Colonic mucosa (tissue), 4 donors: ENCODE measurements at places on chromosomes 2 and 18. TPM values are rescaled to one million over a fixed set of nuclear protein-coding genes. Genes with fewer than 3 reads are reported as not detected.

DNA sequence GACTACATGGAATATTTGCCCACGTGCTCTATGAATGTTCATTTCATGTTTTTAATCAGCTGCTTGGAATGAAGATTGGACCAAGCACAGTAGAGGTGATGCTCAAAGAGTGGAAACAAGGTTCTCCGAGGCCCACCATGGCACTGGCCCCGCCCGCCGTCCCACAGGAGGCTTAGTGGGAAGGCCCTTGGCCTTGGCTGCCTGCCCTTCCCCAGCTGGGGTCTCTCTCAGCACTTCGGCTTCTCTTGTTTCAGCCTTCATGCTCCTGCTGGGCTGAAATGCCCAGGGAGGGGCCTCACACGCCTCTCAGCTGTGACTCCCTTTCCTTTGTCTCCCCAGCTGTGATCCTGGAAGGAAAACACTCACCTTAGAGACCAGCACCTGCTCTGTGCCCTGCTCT is 833.2 kb downstream of the GALR1 start:
- no peak for DNase-seq

The EFHD1 gene
- 3.4 TPM for total RNA-seq

The NEDD4L gene
- total RNA-seq: 149 TPM

DNA sequence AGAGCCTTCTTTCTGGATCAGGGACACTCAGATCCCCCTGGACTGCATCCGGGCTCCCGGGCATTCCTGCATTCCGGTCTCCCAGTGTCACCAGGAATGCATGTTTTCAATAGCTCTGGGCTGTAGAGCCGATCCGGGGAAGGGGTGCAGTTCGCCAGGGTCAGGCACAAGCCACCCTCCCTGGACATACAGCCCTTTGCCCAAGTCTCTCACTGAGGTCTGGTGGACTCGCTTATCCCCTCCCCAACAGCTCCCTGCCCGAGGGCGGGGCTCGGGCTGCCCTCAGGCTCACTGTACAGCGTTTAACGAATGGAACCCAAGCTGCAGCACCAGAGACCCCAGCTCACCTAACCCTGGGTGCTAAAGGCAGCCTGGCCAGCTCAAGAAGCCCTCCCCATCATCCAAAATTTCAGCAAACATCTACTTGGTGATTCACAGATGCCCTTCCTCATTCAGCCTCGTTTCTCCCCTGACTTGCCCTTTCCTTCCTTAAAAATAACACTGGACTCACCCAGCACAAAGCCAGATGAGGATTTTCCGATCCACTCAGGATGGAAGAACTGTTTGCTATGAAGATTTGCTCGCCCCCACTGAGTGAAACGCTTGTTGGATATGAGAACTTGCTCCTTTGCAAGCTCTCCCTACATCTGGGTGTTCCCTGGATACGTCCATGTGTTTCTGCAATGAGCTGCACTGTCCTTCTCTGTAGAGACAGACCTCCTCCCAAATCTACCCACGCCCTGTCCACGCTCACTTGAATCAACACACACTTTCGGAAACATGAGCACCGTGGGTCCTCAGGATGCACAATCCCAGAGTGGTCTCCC is 58.1 kb downstream of the PXDN start:
- DNase-seq: no peak

- no peak for DNase-seq
Measured at GRCh38 chr2:42060028-42060427, 12.2 kb downstream of the PKDCC start.

- DNase-seq: no peak
Measured at GRCh38 chr2:162029287-162029901, 44.6 kb downstream of the DPP4 start.

GRCh38 chr2:85137156-85137555 is 4.0 kb downstream of the TCF7L1 start:
- DNase-seq: no peak

DNA sequence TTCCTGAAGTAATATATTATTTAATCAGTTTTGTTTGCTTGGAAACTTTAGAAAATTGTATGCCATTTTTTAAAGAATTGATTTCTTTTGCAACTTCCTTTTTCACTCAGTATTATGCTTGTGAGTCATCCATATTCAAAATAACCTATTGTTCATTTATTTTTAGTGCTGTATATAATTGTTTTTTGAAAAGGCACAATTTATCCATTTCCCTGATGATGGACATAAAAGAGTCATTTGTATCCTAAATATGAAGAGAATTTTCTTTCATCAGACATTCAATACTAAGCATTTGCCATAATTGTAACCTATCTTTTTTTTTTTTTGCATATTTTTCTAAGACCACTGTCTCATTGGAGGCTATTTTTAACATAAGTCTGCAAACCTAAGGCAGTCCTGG is 134.1 kb upstream of the SERPINE2 start:
- no peak for DNase-seq

The AAMP gene
- total RNA-seq: 137 TPM

The DYNAP gene
- not detected for total RNA-seq

The DSC1 gene
- total RNA-seq: 0.05 TPM

The GPR17 gene
- total RNA-seq: 0.20 TPM

The LONRF2 gene
- 1.7 TPM for total RNA-seq

The RGPD3 gene
- 0.11 TPM for total RNA-seq

The GPR55 gene
- total RNA-seq: 1.0 TPM

The RBM43 gene
- total RNA-seq: 3.8 TPM

The CNTNAP5 gene
- total RNA-seq: not detected

DNA sequence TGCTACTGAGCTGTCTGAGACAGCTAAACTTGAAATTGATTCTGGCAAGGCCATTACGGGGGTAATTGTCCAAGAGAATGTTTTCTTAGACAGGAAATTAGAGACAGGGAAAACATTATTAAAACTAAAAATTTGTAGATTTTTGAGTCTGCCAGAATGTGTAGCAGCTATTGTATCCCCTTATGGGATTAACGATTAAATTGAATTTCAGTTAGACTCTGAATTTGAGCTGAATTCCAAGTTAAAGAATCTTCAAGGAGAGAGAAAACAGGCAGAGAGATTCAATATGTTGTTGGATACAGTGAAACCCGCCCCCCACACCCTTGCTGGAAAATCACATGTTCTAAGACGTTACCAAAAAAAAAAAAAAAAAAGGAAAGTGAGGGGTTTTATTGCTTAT is 32.7 kb upstream of the CCDC68 start:
- no peak for DNase-seq

DNA sequence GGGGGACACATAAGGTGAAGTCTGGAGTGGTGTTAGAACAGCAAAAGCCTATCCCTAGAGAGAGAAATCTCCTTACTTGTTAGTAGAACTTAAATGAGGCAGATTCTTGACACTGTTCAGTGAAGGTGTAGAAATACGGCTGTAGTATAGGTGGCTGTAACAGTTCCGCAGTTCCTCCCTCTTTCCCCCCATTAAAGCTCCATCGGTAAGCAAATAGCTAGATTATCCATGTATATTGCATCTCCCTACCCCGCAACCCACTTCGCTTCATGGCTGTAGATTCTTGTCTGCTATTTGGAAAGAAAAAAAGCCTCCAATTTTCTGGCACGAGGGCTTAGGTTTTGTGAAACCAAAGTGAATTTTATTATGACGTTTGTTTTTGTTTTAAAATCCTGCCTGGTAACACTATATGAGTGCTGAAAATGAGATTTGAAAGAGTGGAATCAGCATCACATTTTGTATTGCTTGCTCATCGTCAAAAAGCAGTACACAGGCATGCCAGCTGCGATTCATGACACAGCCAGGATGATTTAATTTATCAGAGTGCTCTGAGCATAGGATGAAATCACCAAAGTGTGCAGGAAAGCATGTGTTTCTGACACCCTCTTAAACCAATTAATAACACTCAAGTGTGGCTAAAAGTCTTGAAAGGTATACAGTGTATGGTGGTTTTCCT is 1.4 kb downstream of the FAM171B start:
- DNase-seq: no peak

DNA sequence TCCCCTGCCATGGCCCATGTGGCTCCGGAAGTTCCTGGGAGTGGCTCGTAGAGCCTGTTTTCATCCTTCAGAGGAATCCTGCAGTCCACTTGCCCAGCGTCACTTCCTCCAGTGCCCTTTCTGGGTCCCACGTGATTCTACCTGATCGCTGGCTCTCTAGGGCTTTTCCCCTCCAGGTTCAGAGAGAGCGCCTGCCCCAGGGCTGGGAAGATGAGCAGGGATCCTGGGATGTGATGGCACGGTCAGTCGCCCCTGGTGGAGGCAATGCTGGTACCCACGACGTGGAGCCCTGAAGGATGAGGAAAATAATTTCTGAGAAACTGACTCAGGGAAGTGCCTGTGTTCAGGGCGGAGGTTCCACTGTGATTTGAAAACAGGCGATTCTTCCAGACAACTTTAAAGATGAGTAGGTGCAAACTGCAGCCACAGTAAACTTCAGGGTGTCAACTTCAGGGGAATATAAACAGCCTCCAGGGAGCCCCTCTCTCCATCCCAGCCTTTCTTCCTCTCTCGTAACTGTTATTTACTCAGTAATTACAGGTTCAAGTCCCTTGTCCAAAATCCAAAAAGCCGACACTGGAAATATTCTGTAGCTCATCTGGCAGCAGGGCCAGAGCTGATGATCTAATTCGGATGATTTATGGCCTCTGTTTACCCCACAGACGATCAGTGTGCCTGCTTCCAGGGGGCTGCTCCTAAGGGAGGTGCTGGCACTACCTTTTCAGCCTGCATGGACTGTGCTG is 105.9 kb downstream of the AGAP1 start:
- no peak for DNase-seq

GRCh38 chr18:54203914-54204313 is 20.6 kb downstream of the MBD2 start:
- DNase-seq: no peak

GRCh38 chr2:178498137-178498536 is 17.9 kb downstream of the PLEKHA3 start:
- no peak for DNase-seq

DNA sequence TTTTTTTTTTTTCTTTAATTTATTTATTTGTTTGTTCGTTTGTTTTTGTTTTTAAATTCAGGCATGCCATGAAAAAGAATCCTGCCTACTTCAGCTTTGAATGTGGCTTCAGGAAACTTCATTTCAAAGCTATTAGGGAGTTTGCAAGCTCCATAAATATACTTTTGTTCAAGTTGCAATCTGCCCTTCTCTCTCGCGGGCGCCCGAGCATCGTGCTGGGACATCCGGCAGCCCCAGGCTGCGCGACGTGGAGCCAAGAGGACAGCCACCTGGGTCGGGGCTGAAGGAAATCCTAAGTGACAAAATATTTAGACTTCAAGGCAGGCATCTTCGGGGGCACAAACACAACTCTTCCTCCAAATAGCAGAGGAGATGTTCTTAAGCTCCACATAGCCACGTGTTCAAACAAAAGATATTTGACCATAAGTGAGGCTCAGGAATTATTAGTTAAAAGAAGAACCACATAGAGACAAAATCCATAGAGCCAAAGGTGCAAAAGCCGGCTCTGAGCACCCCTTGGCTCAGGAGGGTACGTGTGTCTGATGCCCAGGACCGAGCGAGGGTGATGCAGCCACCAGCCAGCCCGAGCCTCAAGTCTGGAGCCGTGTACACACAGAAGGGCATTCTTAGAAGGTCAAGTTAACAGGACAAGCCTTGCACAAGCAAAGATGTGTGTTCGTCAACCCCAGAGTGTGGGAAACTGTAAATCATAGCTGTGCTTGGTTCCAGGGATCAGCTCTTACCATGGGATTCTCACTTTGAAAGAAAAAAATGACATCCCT is 256.5 kb upstream of the SALL3 start:
- DNase-seq: no peak

DNA sequence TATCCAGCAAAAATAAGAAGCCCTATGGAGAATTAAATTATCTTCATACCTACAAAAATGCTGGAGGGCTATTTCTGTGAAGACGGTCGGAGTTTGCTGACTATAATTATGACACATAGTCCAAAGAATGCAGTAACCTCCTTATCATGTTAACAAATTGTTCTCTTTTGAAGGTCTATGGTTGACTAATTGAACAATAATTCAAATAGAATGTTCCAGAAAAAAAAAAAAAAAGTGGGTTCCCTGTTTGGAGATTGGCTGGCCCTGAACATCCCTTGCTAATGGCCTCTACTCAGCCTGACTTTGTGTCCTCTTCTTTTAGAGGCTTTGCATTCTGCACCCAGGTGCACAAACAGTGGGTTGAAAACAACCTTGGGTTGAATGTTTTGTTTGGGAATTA is 82.8 kb upstream of the CCBE1 start:
- DNase-seq: no peak

The CYTIP gene
- total RNA-seq: 8.0 TPM

- no peak for DNase-seq
Measured at GRCh38 chr2:185147361-185147760, 549.0 kb downstream of the ZNF804A start.

- no peak for DNase-seq
Measured at GRCh38 chr2:130765464-130765863, 10.1 kb downstream of the AMER3 start.

DNA sequence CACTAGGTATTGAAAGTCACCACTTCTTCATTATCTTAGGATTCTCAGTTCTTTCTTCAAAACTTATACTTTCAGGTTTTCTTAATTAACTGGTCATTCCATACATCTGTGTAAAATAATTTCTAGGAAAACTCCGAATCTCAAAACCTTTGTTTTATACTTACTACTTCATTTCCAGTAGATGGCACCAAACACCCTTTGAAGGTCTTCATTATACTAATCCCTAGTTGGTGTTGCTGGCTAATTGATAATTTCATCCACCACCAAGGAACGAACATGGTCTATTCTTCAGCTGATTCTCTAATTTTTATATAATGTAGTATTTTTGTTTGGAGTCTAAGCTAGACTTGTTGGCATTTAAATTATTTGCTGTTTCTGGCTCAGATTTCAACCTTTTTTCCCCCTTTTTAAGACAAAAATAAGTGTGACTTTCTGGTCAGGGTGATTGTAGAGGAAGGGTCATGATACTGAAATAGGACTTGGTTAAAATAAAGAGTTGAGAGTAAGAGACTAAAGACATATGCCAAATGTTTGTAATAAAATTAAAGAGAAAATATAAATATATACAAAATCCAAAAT is 2.8 kb upstream of the MXD1 start:
- no peak for DNase-seq

- DNase-seq: no peak
Measured at GRCh38 chr2:85566265-85566664, 5.0 kb upstream of the GGCX start.

The SP9 gene
- not detected for total RNA-seq

GRCh38 chr2:240563951-240564560 is 3.9 kb downstream of the DUSP28 start:
- no peak for DNase-seq

The UGT1A5 gene
- total RNA-seq: 2.4 TPM

DNA sequence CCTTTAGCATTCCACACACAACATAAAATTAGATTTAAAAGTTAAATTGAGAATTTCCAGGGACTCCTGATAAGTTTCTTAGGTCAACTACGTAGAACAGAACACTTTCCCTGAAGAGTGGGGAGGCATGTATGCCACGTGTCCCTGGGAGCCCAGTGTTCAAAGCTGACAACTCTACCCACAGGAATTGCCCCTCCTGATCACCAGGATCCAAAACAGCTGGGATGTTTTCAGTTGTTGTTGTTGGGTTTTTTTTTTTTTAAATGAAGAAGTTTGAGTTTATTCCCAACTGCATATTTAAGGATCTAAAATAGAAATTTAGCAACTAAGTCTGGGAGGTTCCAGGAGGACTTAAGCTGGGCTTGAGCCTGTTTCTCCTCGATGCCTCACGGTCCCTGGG is 100.5 kb downstream of the TPGS2 start:
- no peak for DNase-seq
